ENCODE measurements at places on chromosomes 7 and 10.

DNA sequence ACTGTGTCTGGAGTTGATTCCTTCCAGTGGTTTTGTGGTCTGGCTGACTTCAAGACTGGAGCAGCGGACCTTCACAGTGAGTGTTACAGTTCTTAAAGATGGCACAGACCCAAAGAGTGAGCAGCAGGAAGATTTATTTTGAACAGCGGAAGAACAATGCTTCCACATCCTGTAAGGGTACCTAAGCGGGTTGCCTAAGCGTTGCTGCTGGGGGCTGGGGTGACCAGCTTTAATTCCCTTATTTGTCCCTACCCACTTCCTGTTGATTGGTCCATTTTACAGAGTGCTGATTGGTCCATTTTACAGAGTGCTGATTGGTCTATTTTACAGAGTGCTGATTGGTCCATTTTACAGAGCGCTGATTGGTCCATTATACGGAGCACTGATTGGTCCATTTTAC lies 13.2 kb downstream of the AKR1B15 start:
- peak; percentile 64 for DNase-seq

- no peak for DNase-seq
These were observed 757.5 kb upstream of the COBL start for GRCh38 chr7:52074071-52074470.

- DNase-seq: no peak
These were observed 50.1 kb downstream of the NOD1 start for GRCh38 chr7:30428246-30429155.

GRCh38 chr10:129771576-129771975 lies 192.5 kb downstream of the EBF3 start:
- DNase-seq: no peak

DNA sequence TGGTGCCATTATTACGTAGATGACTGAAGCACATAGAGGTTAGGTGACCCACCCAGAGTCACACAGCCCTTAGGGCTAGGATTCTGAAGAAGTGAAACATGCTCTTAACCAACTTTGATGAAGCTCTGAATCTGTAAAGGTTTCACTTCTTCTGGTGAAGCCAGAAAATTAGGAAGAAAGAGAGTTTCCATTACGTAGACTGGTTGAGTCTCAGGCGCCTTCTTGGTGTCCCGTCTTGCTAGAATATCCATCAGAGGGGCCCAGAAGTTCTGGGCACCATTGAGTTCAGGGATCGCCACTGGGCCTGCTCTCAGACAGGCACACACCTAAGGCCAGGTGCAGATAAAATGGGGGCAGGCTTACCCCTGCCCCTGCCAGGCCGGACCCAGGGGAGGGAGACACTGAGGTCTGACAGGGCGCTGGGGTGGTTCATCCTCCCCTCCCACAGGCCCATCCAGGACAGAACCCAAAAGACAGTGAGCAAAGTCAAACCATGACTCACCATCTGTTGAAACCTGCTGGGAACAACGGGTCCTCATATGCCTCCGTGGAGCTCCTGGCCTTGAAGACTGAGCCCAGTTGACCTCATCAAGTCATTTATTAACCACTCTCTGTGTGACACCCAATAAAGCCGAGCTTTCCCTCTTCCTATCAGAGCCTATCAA lies 33.2 kb downstream of the DRGX start:
- no peak for DNase-seq

- DNase-seq: no peak
These were observed 132.5 kb upstream of the UNC5B start for GRCh38 chr10:71079761-71080380.

DNA sequence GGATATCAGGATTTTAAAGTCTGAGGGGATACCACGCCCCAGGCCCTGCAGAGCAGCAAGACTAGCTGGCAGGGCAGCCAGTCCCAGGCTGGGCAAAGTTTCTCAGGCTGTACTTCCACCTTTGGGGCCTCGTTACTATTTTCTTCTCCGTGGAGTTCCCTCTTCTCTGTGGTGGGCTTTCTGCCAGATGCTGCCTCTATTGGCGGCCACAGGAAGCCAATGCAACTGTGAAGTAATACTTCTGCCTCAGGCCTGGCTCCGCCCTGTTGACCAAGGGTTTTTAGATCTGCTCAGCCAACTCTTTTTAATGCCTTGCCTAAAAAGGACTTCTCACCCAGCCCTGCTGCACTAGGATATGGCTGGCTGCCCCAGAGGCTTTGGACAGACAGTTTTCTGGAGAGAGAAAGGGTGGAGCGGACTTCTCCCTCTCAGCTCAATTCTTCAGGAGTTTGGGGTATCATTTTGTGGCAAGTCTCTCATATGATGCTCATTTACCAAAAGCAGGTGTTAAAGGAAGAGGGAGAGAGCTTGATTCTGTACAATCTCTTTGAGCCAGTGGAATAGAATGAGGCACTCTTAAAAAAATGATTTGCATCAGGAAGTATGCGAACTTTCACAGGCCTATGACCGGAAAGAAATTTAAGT lies 67.4 kb downstream of the HHEX start:
- DNase-seq: peak; percentile 32

DNA sequence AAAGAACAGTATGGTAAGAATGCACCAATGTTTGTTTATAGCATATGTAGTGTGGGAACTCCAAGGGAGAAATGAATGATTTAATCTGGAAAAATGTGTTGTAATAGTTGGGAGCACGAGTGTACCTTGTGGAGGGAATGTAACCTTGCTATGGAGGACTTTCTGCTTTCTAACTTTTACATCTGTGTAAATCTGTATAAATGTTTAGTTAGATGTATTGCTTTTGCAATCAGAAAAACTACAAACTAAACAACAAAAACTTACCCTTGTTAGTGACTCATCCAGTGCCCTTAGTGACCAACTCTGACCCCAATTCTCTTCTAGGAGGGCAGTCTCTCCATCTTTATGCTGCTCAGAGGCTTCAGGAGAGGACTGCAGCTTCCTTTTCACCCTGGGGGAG lies 89.3 kb downstream of the CCNY start:
- no peak for DNase-seq

DNA sequence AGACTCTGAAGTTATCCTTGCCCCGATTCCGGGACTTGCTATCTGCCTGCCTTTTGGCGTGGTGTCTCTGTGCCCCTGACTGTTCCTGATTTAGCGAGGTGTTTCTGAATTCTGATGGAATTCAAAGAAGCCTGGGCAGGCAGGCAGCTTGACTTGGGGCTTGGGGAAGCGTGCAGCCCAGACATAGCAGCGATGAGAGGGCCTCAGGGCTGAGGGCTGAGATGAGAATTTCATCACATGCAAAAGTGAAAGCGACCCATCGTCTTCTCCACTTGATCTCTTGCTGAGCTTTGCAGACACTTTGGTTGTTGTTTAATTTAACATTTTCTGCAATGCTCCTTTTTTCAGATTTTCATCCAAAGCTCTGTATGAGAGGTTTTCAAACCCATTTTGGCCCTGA lies 57.8 kb downstream of the TCF7L2 start:
- no peak for DNase-seq

GRCh38 chr10:112614586-112614985 lies 167.6 kb downstream of the VTI1A start:
- no peak for DNase-seq

- no peak for DNase-seq
These were observed 2.5 kb upstream of the CLDN4 start for GRCh38 chr7:73828107-73828803.

DNA sequence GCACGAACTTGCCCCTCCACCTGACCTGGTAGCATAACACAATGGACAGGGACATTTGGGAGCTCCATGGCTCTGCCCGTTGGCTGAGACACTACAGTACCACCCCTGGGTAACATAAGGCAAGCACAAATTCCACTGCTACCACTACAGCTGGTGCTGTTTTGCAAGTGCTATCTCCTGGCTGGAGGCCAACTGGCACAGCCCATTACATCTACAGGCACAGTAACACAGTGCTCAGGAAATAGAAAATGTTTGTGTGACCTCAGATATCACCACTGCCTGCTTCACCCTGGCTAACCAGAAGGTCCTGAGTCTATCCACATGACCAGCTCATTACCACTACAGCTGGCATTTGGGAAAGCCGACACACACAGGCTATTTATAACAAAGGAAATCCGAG lies 631.1 kb upstream of the MBL2 start:
- no peak for DNase-seq

DNA sequence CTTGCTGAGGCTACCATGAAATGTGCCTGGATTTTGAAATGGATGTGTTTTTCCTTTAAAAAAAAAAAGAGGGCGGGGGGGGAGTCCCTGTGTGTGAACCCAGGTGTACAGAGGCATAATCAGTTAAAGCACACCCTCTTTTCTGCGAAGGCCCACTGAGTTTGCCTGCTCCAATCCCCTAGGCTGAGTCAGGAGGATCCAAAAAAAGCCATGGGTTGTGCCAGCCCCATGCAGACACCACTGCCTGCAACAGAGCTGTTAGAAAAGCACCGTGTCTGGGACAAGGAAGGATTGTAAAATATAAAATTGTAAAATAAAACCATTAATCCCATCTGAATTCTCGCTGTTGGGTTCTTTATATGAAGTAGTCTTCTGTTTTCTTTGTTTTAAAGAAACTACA lies 217.9 kb downstream of the ADAM12 start:
- no peak for DNase-seq

DNA sequence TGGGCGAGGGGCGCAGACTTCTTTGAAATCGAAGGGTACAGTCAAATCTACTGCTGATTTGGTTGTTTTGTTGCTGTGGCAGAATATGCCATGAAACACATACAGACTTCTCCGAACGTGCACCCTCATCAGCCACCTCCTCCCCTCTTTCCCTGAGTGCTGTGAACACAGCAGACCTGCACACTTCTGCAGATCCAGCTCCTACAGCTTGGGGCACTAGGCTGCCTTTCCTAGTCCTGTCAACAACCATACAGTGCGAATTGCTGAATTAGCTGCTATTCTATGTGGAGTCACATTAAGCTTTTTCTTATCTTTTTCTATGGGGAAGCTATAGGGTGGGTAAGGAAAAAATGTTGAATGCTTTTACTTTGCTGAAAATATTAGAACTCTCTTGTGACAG lies 57.5 kb downstream of the COL17A1 start:
- DNase-seq: no peak

GRCh38 chr7:34337163-34337562 lies 320.9 kb upstream of the NPSR1 start:
- DNase-seq: no peak

- no peak for DNase-seq
These were observed 399.3 kb downstream of the HTR7 start for GRCh38 chr10:90458571-90458970.

DNA sequence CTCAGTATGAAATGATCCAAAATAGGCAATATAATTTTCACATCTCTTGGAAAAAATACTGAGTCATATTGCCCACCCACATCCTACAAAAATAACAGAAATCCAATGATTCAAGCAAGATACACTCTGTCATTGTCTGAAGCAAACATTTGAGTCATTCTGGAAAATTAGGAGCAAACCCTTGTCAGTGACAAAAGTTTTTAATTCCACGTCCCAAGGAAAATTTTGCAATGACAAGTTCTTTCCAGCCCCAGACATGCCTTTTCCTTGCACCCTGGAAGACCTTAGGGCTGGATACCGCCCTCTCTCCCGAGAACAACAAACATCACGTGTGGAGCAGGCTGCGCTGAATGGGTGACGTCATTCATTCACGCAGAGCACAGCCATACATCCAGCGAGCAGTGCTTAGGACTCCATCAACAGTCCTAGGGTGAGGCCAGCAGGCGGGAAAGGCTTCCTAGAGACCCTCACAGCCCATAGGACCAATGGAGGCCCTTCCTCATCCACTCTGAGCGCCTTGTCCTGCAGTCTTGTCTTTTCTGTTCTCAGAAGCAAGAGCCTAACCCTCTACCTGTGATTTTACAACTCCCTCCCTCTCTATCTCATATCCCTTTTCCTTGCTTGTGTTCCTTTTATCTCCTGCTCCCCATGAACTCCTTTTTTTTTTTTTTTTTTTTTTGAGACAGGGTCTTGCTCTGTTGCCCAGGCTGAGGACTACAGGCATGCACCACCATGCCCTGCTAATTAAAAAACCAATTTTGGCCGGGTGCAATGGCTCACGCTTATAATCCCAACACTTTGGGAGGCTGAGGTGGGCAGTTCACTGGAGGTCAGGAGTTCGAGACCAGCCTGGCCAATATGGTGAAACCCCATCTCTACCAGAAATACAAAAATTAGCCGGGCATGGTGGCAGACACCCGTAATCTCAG lies 23.5 kb upstream of the KDM7A start:
- no peak for DNase-seq

- DNase-seq: no peak
These were observed 26.9 kb downstream of the TMEM120A start for GRCh38 chr7:75967487-75967997.

DNA sequence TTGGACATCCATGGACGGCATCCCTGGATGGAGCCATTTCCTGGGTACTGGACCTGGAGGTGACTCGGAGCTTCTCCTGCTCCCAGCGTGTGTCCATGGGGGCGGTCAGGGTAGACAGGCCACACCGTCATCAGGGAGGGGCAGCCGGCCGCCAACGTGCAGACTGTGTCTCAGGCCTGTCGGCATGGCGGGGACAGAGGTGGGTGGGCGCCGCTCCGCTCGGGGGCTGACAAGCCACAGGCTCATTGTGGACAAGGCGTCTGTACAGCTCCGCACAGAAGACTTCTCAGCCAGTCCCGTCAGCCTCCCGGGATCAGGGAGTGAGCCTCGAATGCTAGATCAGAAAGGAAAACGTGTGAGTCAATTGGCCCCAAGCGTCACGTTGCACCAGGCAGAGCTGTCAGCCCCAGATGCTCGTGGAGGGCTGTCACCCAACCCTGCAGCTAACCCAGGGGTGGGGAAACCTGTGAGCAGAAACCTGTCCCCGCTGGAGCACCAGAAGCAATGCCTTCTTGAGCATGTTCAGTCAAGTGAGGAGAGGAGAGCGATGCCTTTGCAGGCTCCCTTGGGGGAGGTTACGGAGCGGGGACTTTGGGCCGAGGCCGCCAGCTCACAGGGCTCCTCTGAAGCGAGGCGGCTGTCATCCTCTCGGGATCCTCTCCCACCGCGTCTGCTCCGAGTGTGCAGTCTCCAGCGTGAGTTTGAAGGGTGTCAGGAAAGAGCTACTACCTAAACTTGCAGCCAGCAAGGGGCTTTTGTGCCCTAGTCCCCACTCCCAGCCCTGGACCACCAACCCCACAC lies 16.0 kb upstream of the DPYSL4 start:
- no peak for DNase-seq

GRCh38 chr7:2416650-2417049 lies 13.2 kb downstream of the CHST12 start:
- no peak for DNase-seq

- no peak for DNase-seq
These were observed 939 bp upstream of the VAX1 start for GRCh38 chr10:117138838-117139580.

- DNase-seq: no peak
These were observed 99.0 kb downstream of the UBE2H start for GRCh38 chr7:129853661-129854268.

DNA sequence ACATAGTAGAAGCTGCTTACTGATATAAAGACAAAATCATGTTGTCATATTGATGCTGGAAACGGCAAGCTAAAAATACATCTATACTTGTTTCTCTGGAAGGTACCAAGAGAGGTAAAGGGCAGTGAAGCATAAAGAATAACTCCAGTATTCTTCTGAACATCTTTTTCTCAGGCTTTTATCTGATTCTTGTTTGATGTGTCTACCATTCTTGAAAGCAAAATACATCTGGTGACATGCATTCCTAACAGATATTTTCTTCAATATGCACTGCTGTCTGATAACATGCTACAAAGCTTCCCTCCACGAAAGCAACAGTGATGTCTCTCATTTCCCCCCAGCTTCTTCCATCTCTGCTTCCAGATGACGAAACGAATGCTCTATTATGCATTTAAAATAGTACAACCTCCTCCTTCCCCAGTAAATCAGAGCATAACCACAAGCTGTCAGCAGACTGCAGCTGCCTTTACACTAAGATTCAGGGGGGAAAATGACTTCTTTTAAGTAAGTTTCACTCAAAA lies 100.8 kb downstream of the ARHGAP21 start:
- no peak for DNase-seq

- no peak for DNase-seq
These were observed 105.4 kb downstream of the EPDR1 start for GRCh38 chr7:38025815-38026214.

Data from GM04503 (cell line).